Neural progenitor cell (in vitro differentiated cells): ENCODE measurements at places on chromosomes 5 and 9. TPM values are rescaled to one million over a fixed set of nuclear protein-coding genes. Genes with fewer than 3 reads are reported as not detected.

Gene STPG3
- not detected in 2 replicates for total RNA-seq

Gene RELL2
- total RNA-seq = 0.30 and 3.9 TPM in 2 replicates

Gene CSF1R
- total RNA-seq = not detected in 2 replicates

Gene PTCD2
- 13.7 and 13.8 TPM in 2 replicates for total RNA-seq

Gene ABCA1
- 28.2 and 32.4 TPM in 2 replicates for total RNA-seq

Gene PCDHB7
- 0.21 and 0.90 TPM in 2 replicates for total RNA-seq

Gene PCDHGA2
- total RNA-seq = 0.37 and 0.71 TPM in 2 replicates

Gene FRRS1L
- total RNA-seq = 4.3 and 13.3 TPM in 2 replicates

- no peaks in the 10 kb centered on the region for H3K36me3 ChIP-seq
- DNase-seq = no peak
- no peak overlapping the region for H3K4me3 ChIP-seq
- H3K27ac ChIP-seq = no peak overlapping the region
- peaks cover 24% of the 10 kb centered on the region for H3K4me1 ChIP-seq
- no peaks in the 10 kb centered on the region for H3K27me3 ChIP-seq
These were observed 160.8 kb downstream of the DAB2IP start for GRCh38 chr9:121812159-121812735.

GRCh38 chr5:16881251-16881650 is 54.8 kb downstream of the MYO10 start:
- no peak for DNase-seq
- H3K36me3 ChIP-seq = no peaks in the 10 kb centered on the region
- no peak overlapping the region for H3K27ac ChIP-seq
- H3K27me3 ChIP-seq = no peaks in the 10 kb centered on the region
- H3K4me3 ChIP-seq = no peak overlapping the region

DNA sequence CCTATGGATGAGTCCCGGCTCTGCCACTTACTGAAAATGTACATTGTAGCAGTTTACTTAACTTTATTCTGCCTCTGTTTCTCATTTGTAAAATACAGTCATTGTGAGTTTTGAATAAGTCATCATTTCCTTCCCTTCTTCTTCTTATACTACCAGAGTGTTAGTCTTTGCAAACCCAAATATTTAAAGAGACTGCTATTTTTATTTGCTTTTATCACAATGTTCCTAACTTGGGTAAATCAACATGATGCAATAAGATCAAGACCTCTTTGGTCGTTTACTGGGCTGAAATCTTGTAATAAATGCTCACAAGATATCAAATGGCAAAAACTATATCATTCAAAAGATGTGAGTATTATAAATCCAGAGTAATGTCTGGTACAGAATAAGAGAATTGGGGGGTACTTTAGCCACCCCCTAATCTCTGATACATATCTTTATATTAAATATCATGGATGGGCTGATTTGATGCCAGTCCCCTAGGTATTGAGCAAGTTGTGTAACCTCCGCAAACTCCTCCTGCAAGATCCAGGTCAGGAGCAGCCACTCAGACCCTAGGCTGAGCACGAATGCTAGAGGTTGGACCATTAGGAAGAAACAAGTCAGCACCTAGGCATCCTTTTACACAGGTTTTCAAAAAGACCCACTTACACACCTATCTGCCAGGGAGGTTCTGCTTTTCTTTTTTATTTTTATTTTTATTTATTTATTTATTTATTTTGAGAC is 13.3 kb upstream of the GLDC start:
- no peak for DNase-seq
- H3K4me3 ChIP-seq = no peak overlapping the region
- H3K27me3 ChIP-seq = no peaks in the 10 kb centered on the region
- H3K27ac ChIP-seq = no peak overlapping the region
- peaks cover 6% of the 10 kb centered on the region for H3K4me1 ChIP-seq

GRCh38 chr5:158559643-158560042 is 540.1 kb downstream of the EBF1 start:
- no peaks in the 10 kb centered on the region for H3K36me3 ChIP-seq
- H3K4me3 ChIP-seq = no peak overlapping the region
- no peak for DNase-seq
- H3K27me3 ChIP-seq = no peaks in the 10 kb centered on the region
- H3K4me1 ChIP-seq = no peaks in the 10 kb centered on the region

DNA sequence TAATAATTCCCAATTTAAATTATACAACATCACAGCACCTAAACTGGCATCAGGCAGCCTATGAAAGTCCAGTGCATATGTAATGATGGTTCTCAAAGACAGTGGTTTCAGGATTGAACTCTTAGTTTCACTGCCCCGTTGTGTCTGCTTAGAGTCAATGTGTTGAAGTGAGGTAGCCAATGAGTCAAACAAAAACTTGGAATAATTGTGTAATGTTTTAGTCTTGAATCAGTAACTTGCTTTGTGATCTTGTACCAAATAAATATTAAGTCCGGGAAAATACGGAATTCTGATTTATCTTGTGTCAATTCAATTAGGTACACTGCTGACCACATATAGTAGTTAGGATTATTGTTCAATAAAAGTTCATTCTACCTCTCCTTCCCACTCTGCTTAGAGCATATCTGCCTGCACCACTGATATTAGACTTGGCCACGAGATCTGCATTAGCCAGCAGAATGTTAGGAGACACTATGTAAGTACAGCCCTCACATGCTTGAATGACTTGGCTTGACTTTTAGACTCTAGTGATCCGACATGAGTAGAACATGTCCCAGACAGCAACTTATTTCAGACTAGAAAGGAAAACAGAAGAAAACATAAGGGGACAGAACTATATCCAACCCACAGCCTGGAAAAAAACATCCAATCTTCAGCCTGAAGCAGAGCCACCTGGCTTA is 441.5 kb upstream of the PTGER4 start:
- H3K27ac ChIP-seq = no peak overlapping the region
- no peak overlapping the region for H3K4me3 ChIP-seq
- DNase-seq = no peak

DNA sequence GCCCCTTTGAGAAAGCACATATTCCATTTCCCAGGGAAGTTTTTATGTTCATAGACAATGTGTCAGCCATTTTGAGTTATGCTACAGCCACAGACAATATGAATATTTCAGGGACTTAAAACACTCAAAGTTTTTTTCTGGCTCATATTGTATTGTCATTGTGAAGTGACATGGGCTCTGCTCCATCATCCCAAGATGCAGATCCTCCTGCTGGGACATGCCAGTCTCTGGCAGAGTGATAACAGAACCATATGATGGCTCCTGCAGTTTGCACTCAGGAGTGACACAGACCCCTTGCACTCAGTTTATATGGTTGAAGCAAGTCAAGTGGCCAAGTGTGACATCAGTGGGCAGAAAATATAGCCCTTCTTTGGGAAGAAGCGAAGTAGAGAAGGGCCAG is 498.4 kb upstream of the TUSC1 start:
- no peaks in the 10 kb centered on the region for H3K36me3 ChIP-seq
- no peaks in the 10 kb centered on the region for H3K27me3 ChIP-seq
- no peaks in the 10 kb centered on the region for H3K4me1 ChIP-seq

DNA sequence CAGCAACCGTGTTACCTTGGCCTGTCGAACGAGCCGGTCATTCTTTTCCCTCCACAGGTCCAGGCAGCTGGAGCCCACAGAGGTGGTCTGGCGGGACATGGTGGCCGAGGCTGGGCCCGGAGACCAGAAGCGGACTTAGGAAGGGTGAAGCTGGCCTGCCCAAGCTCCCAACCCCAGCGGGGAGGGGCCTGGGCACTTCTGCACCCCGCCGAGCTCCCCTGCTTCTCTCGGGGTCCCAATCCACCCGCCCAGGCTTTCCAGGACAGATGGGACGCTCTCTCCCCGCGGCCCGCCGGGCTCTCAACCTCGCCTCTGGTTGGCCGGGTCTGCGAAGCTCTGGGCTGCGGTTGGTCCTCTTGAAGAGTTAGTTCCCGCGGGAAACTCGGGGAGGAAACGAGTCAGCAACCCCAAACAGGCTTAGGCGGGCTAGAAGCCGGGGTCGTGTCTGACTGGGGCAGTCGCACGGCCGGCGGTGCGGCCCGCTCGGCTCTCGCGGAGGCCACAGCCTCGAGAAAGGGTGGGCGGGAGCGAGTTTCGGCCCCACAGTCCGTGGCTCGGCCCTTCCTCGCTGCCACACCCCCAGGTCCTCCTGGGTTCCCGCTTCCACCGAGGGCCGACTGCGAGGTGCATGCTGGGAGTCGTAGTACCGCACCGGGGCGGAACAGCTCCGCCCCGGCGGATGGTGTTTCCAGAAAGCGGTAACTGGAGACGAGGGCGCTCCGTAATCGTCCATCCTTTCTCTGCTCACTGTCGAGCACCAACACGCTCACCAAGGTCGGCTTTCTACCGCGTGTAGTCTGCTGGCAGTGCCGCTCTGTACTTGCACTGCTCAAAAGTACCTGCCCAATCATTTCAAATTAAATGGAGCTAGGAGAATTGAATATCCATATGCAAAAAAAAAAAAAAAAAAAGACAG is at the start of gene FANCG:
FANCG (minus strand) TSS at position 517 of the 916 bp plus-strand sequence; CDS start at position 99, 418 bp downstream.
- peak; percentile 96 for DNase-seq
- no peaks in the 10 kb centered on the region for H3K36me3 ChIP-seq
- peaks cover 16% of the 10 kb centered on the region for H3K4me1 ChIP-seq
- H3K27me3 ChIP-seq = no peaks in the 10 kb centered on the region
- peak within 1 kb of the TSS; percentile 64 for H3K4me3 ChIP-seq

DNA sequence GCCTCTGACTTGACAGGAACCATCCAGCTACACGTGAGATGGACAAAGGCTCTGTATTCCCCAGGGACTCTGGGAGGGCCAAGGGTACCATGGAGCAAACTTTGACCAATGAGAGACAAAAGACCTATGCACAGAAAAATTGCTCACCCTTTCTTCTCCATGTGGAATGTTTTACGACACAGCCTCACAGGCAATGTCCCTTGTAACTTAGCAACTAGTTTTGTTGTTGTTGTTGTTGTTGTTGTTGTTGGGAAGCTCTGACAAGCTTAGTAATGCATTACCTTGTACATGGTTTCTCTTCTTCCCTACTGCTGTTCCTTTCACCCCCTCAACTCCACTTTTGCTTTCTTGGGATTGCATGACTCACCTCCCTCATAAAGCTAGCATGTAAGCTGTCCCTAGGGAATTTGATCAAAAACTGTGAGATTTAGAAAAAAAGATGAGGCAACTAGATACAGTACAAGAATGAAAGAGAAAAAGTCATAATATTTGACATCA is 550.9 kb downstream of the RAB3C start:
- H3K27me3 ChIP-seq = no peaks in the 10 kb centered on the region
- no peak overlapping the region for H3K4me3 ChIP-seq
- H3K36me3 ChIP-seq = no peaks in the 10 kb centered on the region
- H3K4me1 ChIP-seq = peaks cover 5% of the 10 kb centered on the region
- H3K27ac ChIP-seq = no peak overlapping the region
- DNase-seq = no peak

- H3K4me3 ChIP-seq = no peak overlapping the region
- H3K27me3 ChIP-seq = no peaks in the 10 kb centered on the region
- DNase-seq = no peak
- peaks cover 5% of the 10 kb centered on the region for H3K4me1 ChIP-seq
- H3K27ac ChIP-seq = no peak overlapping the region
- no peaks in the 10 kb centered on the region for H3K36me3 ChIP-seq
These were observed 191.4 kb downstream of the TMEM167A start for GRCh38 chr5:82885627-82886389.
